ENCODE measurements at places on chromosomes 5 and 9.

- no peak for DNase-seq
These were observed 176.0 kb upstream of the TLE4 start for GRCh38 chr9:79395755-79396154.

DNA sequence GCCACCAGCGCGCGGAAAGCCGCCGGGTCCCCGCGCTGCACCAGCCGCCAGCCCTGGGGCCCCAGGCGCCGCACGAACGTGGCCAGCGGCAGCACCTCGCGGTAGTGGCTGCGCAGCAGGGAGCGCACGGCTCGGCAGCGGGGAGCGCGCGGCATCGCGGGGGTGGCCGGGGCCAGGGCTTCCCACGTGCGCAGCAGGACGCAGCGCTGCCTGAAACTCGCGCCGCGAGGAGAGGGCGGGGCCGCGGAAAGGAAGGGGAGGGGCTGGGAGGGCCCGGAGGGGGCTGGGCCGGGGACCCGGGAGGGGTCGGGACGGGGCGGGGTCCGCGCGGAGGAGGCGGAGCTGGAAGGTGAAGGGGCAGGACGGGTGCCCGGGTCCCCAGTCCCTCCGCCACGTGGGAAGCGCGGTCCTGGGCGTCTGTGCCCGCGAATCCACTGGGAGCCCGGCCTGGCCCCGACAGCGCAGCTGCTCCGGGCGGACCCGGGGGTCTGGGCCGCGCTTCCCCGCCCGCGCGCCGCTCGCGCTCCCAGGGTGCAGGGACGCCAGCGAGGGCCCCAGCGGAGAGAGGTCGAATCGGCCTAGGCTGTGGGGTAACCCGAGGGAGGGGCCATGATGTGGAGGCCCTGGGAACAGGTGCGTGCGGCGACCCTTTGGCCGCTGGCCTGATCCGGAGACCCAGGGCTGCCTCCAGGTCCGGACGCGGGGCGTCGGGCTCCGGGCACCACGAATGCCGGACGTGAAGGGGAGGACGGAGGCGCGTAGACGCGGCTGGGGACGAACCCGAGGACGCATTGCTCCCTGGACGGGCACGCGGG is at the start of gene TERT:
TERT (minus strand) TSS at position 234 of the 815 bp plus-strand sequence; CDS start at position 155, 79 bp downstream.
- no peak for DNase-seq

DNA sequence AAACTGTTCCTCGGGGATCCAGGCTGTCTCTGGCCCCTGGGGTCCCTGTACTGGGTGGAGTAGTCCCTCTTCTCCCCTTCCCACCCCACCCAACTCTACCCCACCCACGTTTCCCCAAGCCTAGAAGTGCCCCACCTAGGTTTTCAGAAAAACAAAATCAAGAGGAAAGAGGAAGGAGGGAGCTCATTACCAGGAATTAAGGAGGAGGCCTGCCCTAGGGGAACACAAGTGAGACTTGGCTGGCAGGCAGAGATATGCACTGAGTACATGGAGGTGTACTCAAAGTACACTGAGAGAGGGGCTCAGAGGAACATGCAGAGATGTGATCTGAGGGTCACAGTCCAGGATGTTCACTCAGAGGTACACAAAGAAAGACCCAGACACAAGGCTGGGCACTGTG is 10.2 kb downstream of the AQP3 start:
- DNase-seq, result no peak

GRCh38 chr5:124515497-124516245 is 230.8 kb downstream of the ZNF608 start:
- DNase-seq, result no peak

GRCh38 chr5:119529811-119530210 is 77.5 kb downstream of the HSD17B4 start:
- DNase-seq, result no peak

GRCh38 chr5:76728965-76729364 is 13.0 kb downstream of the F2R start:
- no peak for DNase-seq

DNA sequence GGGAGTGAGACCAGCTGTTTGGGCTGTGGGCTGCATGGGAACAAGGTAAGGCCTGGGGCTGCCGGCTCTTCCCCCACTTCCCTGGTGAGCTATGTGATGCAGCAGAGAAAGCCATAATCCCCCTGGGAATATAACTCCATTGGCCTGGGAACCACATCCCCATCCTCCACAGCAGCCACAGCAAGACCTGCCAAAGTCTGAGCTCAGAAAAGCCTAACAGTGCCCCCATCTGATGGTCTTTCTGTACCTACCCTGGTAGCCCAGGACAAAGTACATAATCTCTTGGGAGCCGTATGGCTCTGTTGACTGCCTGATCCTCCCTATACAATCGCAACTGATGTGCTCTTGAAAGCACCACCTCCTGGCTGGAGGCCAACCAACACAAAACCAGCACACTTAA is 432.6 kb downstream of the CDH18 start:
- no peak for DNase-seq

DNA sequence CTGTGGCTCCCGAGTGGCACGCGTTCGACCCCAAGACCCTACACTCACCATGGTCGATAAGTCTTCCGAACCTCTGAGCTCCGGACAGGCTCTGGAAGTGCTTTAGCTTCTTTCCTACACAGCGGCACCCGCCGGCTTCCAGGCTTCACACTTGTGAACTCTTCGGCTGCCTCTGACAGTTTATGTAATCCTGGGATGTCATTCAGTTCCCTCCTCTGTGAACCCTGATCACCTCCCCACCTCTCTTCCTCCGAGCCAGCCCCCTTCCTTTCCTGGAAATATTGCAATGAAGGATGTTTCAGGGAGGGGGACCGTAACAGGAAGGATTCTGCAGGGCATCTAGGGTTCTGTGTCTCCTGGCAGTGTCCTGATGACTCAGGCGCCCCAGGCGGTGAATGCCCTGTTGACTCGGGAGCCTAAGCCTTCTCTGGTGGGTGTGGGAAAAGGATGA is at the start of gene CD14:
CD14 (minus strand) TSS at position 155 of the 451 bp plus-strand sequence; CDS start at position 51, 104 bp downstream.
- DNase-seq, result no peak

DNA sequence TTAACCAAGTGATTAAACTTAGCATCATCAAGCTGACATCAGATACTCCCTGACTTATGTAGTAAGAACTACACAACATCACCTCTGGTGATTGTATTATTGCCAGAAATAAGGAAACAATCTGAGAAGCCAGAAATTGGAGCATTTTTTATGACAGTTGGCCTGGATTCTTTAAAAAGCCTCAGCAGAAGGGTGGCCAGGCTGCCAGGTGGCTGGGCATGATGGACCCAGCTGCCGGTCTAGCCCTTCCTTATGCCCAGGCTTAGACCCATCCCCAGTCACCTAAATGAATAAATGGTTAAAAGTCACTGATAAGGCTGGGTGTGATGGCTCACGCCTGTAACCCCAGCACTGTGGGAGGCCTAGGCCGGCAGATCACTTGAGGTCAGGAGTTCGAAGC is 12.8 kb downstream of the OR1K1 start:
- DNase-seq, result no peak

GRCh38 chr5:16918156-16918555 is 17.9 kb downstream of the MYO10 start:
- DNase-seq, result no peak

- DNase-seq, result no peak
These were observed 19.7 kb downstream of the TTC39B start for GRCh38 chr9:15287309-15287708.

DNA sequence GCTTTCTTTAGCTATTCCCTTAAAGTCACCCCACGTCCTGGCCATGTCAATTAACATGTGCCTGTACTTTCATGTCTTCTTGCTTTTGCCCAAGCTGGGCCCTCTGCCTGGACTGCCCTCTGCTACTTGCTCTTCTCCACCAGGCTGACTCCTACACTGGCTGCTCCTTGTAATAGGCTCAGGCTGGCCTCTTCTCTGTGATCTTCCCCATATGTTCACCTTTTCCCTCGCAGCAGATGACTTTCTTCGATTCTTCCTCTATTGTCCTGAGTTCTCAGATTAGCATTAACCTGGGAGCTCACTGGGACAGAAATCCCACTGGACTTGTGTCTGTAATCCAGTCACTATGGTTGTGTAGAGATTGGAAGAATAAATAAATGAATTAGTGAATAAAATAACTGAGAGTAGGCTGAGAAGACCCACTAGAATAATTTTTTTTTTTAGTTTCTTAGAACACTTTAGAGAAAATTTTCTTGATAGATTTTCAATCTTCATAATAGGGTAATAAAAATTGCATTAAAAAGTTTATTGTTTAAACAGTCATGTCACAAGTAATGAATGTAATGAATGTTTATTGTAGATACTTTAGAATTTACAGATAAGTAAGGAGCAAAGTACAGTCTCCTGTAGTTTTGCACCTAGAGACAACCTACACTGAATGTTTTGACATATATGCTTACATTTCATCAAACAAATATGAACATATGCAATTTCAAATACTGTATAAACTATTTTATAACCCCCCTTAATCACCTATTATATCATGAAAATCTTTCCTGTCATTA is 47.4 kb upstream of the TNFSF15 start:
- no peak for DNase-seq

DNA sequence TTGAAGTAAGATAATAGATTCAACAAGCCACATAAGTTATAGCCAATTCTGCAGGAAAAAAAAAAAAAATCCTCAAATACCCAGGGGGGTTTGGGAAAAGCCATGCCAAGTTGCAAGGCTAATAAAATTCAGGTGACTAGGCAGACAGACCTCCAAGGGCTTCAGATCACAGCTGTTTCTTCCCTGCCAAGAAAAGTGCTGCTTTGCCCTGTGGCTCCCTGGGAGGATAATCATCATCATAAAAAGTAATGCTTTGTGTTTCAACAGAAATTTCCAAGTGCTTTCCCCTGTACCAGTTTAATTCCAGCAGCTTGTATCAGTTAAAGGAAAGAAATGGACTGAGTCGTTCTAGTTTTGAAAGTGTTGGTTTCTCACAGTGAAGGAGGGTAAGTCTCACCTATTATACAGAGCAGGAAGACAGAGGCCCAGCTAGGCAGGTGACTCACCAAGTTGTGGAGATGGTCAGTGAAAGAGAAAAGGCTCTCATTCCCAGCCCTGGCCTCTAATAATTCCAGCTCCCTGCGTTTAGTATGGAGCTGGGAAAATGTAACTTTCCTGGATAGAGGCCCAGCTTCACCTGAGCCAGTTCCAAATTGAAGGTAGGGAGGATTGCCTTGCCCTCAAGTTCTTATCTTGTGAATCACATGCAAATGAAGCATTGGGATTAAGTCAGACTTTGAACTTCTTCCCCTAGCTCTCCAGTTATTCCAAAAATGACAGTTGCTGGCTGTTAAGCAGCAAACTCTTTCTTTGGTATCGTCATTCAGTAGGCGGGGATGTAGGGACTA is 263.4 kb downstream of the GRIA1 start:
- no peak for DNase-seq

DNA sequence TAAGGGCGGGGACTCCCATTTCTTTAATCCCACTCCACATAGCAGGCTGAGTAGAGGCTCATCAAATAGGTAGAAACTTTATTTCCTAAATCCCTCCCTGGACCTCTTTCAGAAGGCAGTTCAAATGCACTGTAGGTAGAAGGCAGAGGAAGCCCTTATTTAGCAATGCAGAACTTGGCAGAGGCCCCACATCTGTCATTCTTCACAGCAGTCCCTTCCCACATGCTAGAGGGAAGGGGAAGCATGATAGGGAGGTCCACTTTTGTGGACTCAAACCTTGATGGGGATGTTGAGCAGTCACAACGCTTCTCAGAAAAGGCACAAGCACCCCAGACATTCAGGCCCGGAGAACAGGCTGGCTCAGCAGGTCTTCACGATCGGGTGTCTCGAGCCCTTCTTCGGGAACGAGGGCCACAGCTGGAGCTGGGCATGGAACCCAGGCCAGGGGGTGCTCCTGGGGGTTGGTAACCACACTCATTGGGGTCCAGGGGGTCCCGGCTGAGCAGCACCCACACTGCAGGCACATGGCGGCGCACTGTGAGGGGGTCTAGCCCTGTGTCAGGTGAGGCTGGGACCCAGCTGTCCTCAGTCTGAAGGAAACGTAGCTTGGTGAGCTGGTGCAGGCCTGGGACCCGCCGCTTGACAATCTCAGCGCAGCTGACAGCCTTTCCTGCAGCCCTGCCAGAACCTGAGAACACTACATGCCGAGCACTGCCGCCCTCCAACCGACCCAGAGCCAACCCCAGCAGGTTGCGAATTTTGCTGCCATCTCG is 1.3 kb downstream of the RPP25L start:
- no peak for DNase-seq

DNA sequence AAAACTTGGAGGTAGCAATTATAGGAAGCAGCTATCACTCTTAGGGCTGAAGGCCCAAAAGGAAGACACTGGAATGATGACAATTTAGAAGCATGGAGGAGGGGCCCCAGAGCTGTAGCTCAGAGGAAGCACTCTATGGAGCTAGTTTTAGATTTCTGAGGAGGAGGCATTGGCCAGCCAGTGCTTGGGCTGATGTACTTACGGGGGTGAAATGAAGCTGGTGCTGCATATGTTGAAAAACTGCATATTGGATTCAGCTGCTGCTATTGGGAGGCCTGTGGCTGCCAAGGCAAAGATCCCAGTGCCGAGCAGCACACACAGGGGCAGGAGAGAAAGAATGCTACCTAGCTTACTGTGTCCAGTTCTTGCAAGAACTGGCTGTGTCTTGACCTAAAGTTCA is 53.9 kb upstream of the HMHB1 start:
- no peak for DNase-seq

- no peak for DNase-seq
These were observed 40.4 kb upstream of the TESK1 start for GRCh38 chr9:35564658-35565061.

- no peak for DNase-seq
These were observed 624.7 kb upstream of the ACO1 start for GRCh38 chr9:31759703-31760102.

- no peak for DNase-seq
These were observed 1033.4 kb upstream of the DMAC1 start for GRCh38 chr9:8832955-8833354.

- no peak for DNase-seq
These were observed 6.4 kb downstream of the CMBL start for GRCh38 chr5:10301266-10301665.

DNA sequence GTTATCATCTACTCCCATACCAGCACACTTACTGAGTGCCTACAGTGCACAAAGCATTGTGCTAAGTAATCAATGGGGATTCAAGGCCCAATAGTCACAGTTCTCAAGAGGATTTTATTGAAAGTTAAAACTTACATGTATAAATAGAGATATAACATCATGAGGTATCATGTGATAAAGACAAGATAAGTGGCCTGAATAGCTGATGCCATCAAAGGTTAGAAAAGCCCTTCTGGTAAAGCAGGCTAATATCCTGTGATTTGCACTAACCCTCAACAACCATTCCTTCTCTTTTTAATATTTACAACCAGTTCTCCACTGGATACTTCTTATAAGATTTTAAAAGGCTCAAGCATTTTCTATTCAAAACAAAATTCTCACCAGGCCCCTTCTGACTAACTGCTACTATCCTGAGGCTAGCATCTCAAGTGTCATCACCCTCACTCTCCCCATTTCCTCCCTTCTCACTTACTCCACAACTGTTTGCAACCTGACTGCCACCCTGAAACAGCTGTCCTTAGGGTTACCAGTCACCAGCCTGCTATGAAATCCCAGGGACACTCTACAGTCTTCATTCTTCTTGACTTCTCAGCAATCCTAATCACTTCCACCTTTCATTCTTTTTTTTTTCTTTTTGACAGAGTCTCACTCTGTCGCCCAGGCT is 377.9 kb downstream of the ENC1 start:
- DNase-seq, result no peak

- no peak for DNase-seq
These were observed 257.5 kb downstream of the DMAC1 start for GRCh38 chr9:7542126-7542525.

- DNase-seq, result no peak
These were observed 12.4 kb downstream of the NFIL3 start for GRCh38 chr9:91411096-91411771.

All from activated CD8-positive, alpha-beta memory T cell treated with anti-CD3 and anti-CD28 coated beads for 1 hour (primary cell).